ENCODE measurements at places on chromosomes 1 and 21.

DNA sequence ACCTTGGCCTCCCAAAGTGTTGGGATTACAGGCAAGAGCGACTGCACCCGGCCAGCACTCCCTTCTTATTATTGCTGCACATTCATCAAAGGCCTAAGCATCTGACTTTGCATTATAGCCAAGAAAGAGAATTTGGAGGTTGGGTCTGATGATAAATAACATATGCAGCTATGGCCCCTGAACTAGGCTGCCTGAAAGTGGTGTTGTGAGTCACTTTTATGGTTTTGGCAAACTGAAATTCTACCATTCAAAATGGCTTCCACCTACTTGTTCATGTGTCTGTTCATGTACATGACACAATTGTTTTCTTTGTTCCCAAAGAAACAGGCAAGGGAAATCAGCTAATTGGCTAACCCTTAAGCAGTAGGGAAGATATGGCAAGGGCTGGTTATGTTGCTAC, 25.0 kb upstream of the UAP1 start:
- no peaks in the 10 kb centered on the region for H3K27me3 ChIP-seq
- H3K4me3 ChIP-seq = no peak overlapping the region

DNA sequence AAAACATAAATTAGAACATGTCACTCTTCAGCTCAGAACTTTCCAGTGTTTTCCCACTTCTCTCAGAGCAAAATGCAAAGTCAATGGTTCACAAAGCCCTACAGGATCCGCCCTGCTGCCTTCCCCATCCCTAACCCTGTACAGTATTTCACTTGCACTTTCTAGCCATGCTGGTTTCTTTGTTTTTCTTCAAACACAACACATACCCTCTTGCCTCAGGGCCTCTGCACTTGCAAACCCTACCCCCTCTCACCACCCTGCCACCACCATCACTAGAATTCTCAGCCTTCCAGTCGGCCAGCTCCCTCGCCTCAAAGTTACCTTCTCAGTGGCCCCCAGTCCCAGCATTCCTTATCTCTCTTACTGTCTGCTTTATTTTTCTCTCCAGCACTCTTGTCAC, 17.6 kb downstream of the TEX35 start:
- H3K36me3 ChIP-seq = no peaks in the 10 kb centered on the region
- peak; percentile 3 for DNase-seq
- peaks cover 7% of the 10 kb centered on the region for H3K4me1 ChIP-seq
- no peak overlapping the region for H3K4me3 ChIP-seq
- H3K27me3 ChIP-seq = peaks cover 9% of the 10 kb centered on the region
- no peak overlapping the region for H3K27ac ChIP-seq

GRCh38 chr1:238787471-238787870, 598.9 kb upstream of the CHRM3 start:
- H3K36me3 ChIP-seq = no peaks in the 10 kb centered on the region
- no peaks in the 10 kb centered on the region for H3K27me3 ChIP-seq
- no peak for DNase-seq
- no peaks in the 10 kb centered on the region for H3K4me1 ChIP-seq

DNA sequence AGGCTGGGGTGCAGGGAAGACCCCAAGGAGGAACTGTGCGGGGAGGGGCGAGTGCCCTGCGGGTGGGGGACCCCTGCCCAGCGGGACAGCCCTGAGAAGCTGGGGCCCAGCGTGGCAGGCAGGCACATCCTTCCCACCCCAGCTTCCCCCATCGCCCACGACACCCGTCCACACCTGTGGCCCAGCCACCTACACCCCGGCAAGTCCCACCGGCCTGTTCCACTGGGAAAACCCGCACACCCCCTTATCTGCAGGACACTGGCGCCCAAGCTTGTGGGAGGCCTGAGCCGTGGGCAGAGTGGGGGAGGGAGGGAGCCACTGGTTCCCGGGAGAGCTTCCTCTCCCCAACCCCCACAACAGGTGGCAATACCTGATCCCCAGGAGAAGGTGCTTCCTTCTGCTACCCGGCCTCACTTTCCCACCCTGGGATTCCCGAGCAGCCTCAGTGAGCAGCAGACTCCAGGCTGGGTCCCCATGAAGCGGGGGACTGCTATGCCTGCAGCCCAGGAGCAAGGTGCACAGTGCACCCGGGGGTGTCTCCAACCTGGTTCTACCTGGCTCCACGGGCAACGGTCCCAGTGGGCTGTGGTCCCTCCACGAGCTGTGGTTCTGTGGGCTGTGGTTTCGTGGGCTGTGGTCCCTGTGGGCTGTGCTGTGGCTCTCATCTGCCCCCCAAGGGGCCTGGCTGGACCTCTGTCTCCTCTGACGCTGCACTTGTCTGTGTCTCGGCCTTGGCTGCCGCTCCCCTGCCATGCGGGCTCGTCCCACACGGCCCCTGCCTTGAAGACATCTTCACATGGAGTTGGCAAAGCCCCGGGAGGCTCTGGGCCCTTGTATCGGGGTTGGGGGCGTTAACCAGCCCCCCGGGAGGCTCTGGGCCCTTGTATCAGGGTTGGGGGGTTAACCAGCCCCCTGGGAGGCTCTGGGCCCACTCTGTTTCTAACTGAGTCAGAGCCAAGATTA, 37.8 kb upstream of the POFUT2 start:
- H3K4me3 ChIP-seq = no peak overlapping the region
- DNase-seq = peak; percentile 70
- peak overlapping the region; percentile 99 for H3K27ac ChIP-seq
- no peaks in the 10 kb centered on the region for H3K36me3 ChIP-seq
- no peaks in the 10 kb centered on the region for H3K4me1 ChIP-seq

DNA sequence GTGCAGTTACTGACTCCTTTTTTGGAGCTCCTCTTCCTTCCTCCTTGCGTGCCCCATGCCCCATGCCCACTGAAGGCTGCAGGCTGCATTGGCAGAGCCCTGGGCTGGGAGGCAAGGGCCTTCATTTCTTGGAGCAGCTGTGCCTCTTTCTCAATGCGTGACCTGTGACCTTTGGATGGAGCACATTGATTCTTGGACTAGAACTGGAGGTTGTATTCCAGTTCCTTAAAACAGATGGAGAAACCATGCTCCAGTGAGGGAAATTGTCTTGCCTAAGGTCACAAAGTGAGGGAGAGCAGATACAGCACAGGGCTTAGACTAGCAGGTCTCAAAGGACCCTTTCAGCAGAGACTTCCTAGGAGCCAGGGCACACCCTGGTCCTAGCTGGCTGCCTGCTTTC, 9.0 kb downstream of the TMEM269 start:
- no peaks in the 10 kb centered on the region for H3K4me1 ChIP-seq
- DNase-seq = peak; percentile 61
- no peak overlapping the region for H3K4me3 ChIP-seq

DNA sequence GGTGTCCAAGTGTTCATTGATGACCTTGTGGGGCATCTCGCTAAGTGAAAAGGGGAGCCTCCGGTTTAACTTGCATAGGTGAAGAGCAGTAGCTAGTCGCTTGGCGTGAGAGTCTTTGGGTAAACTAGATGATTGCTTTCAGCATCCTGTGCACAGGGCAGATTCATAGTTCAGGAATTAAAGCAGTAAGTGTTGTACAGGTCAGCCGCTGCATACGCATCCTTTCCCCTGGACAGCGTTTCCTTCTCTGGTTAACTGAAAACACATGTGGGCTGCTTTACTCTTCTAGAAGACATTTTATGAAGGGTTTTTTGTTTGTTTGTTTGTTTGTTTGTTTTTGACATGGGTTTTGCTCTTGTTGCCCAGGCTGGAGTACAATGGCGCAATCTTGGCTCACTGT, 12.1 kb downstream of the NDUFV3 start:
- H3K27ac ChIP-seq = no peak overlapping the region
- no peak overlapping the region for H3K4me3 ChIP-seq
- H3K27me3 ChIP-seq = no peaks in the 10 kb centered on the region
- peaks cover 58% of the 10 kb centered on the region for H3K36me3 ChIP-seq
- DNase-seq = no peak

- H3K4me3 ChIP-seq = no peak overlapping the region
- peak; percentile 26 for DNase-seq
Observed at GRCh38 chr21:35075546-35075945, 26.4 kb upstream of the RUNX1 start.

DNA sequence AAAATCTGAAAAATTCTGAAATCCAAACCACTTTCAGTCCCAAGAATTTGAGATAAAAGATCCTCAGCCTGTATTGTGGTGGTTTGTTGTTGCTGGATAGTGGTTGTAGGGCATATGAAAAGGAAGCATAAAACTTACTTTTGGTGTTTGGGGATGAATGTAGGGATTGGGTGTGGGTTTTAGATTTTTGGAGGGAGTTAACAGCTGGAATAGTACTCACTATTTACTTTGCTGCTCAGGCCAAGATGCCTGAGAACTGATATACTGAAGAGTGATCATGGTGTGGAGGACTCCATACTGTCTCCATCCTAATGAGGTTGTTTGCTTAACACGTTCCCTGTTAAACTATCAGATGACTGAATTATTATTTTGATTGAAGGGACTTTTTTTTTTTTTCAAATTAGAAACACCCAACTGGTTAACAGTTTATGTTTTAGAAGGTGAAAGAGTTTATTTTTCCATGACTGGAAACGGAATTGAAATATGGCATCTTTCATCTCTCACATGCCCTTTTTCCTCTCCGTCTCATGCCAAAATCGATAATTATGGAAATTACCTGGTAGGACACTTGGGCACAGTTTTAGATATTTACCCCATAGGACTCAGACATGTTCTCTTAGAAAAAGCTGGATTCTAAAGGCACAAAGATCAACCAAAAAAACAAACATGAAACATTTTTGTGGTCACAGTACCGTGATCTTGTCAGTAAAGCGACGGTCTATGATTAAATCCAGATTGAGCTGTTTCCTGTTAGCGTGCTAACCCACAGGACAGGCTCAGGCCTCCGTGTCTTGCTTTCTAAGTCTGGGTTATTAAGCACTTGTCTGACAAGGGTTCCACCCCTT, 37.3 kb downstream of the RGL1 start:
- H3K27ac ChIP-seq = peak overlapping the region; percentile 39
- H3K36me3 ChIP-seq = no peaks in the 10 kb centered on the region
- H3K4me3 ChIP-seq = peak overlapping the region; percentile 9
- no peak for DNase-seq
- no peaks in the 10 kb centered on the region for H3K27me3 ChIP-seq
- H3K4me1 ChIP-seq = no peaks in the 10 kb centered on the region

DNA sequence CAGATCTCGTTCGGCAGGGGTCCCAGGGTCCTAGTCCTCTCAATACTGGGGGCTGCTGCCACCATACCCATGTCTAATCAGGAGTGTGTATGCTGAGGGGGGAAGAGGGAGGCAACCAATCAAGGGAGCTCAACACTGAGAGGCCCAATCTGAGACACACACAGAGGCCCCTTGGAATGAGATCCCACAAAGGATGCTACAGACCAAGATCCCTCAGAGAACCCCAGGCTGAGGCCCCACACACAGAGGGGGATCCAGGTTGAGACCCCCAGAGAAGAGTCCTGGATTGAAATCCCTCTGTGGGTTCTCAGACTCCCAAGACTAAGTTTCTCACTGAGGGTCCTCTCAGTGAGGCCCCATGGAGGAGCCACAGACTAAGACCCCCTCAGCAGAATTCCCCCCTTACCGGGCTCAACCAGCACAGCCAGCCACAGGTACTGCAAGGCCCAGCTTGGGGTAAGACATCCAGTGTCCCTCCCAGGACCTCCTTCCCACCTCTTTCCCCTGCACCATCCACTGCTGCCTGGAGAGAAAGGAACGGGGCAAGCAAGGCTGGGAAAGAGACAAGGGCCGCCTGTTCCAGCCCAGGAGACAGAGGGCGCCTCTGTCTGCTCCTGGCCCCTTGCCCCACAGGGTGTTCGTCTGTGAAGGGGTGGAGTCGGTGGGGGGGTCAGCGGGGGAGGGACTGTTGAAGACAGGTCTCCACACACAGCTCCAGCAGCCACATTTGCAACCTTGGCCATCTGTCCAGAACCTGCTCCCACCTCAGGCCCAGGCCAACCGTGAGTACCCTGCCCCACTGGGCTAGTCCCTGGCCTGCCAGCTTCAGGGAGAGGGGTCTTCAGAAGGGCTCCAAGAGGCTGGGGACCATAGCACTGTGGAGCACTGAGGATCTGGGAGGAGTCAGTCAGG, at the start of gene S100A1:
Gene S100A1 (plus strand): TSS at position 720 of the 912 bp plus-strand sequence. CDS start 2,088 bp downstream, outside the sequence.
- H3K4me3 ChIP-seq = peak within 1 kb of the TSS; percentile 56
- H3K36me3 ChIP-seq = no peaks in the 10 kb centered on the region
- peak; percentile 71 for DNase-seq
- H3K27me3 ChIP-seq = no peaks in the 10 kb centered on the region

- H3K27me3 ChIP-seq = no peaks in the 10 kb centered on the region
- no peak overlapping the region for H3K27ac ChIP-seq
- DNase-seq = peak; percentile 21
- H3K4me1 ChIP-seq = no peaks in the 10 kb centered on the region
Observed at GRCh38 chr1:240337781-240338180, 246.1 kb downstream of the FMN2 start.

GRCh38 chr1:64508629-64509028, 38.7 kb downstream of the CACHD1 start:
- H3K4me1 ChIP-seq = peaks cover 38% of the 10 kb centered on the region
- no peaks in the 10 kb centered on the region for H3K36me3 ChIP-seq
- no peak overlapping the region for H3K27ac ChIP-seq
- no peak for DNase-seq
- no peaks in the 10 kb centered on the region for H3K27me3 ChIP-seq
- H3K4me3 ChIP-seq = no peak overlapping the region

DNA sequence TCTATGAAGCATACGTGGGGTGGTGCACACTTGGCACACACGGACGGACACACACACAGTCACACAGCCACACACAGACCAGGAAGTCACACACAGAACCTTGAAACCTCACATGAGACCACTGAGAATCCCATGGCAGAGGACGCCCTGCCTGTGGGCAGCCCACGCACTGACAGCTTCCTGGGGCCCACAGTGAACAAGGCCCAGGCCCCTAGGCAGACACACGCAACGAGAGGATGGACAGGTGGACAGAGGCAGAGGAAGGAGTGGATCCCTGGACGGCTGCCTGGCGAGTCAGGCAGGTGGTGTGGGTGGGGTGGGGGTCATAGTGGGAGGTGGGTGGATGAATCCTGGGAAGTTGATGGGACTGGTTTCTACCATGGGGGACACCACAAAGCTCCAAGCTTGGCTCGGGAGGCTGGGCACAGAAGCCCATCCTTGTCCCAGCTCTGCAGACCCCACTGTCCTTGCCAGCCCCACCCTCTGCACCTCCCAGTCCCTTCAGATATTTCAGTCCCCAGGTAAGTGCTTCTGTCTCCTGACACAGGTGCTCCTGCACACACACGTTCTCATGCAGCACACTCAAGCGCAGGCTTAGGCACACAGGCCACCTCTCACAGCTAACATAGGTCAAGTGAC, 49.1 kb downstream of the WNT9A start:
- no peak overlapping the region for H3K4me3 ChIP-seq
- H3K4me1 ChIP-seq = no peaks in the 10 kb centered on the region

GRCh38 chr1:229035748-229036082, 235.2 kb upstream of the RAB4A start:
- H3K4me3 ChIP-seq = no peak overlapping the region
- no peak for DNase-seq
- H3K27ac ChIP-seq = no peak overlapping the region
- no peaks in the 10 kb centered on the region for H3K36me3 ChIP-seq

DNA sequence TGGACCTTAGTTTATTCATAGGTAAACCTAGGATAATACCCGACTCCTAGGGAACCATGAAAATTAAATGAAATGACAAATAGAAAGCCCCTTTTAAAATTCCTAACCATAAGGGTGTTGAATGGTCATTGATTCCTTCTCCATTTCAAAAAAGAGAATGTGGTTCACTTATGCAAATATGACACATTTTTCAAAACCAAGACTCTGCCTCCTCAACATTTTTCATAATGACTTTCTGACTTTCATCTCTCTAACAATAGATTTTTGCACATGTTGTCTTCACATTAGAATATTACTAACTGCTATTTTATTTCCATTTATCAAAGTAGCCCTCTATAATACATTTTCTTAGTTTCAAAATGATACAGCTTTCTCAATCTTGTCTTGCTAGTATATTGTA, 169.1 kb downstream of the NTNG1 start:
- no peaks in the 10 kb centered on the region for H3K4me1 ChIP-seq
- H3K4me3 ChIP-seq = no peak overlapping the region
- DNase-seq = no peak
- no peaks in the 10 kb centered on the region for H3K27me3 ChIP-seq
- no peaks in the 10 kb centered on the region for H3K36me3 ChIP-seq
- H3K27ac ChIP-seq = no peak overlapping the region
